ENCODE measurements at places on chromosomes 11 and 22.
A peak's percentile ranks its signal among the peaks of the same experiment; 100 is the strongest.

GRCh38 chr11:100928426-100928825, 201.2 kb downstream of the PGR start:
- no peak for DNase-seq

DNA sequence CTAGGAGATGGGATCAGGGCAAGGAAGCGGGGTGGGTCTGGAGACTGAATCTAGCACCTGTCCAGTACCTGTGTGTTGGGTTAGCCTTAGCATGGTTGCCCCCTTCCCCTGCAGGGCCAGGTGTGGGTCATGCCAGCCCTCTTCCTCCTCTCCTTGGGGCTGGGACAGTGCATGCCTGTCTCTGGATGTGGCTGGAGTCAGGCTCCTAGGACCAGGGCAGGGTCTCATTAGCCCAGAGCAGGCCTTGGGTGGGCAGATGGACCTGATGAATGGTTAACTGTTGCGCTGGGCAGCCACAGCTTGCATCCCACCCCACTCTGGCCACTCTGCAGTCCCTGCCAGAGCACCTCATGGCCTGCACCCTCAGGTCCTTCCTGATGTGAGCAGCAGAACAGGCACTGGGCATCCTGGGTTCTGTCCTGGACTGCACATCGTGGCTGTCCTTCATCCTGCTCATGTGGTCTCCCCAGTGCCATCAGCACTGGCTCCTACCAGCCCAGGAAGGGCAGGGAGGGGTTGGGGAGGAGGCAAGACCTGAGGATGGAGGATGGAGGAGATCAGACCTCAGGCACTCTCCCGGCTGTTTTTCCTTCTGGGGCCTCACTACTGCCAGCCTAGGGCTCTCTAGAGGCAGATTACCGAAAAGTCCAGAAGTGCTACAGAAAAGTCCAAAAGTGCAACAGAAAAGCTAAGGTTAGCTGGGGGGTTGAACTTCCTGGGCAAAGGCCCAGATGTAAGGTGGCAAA, 12.8 kb upstream of the CHRM1 start:
- no peak for DNase-seq

GRCh38 chr11:42552786-42553185, 759.0 kb upstream of the API5 start:
- no peak for DNase-seq

- no peak for DNase-seq
Measured at GRCh38 chr11:119258983-119259382, 52.8 kb downstream of the CBL start.

DNA sequence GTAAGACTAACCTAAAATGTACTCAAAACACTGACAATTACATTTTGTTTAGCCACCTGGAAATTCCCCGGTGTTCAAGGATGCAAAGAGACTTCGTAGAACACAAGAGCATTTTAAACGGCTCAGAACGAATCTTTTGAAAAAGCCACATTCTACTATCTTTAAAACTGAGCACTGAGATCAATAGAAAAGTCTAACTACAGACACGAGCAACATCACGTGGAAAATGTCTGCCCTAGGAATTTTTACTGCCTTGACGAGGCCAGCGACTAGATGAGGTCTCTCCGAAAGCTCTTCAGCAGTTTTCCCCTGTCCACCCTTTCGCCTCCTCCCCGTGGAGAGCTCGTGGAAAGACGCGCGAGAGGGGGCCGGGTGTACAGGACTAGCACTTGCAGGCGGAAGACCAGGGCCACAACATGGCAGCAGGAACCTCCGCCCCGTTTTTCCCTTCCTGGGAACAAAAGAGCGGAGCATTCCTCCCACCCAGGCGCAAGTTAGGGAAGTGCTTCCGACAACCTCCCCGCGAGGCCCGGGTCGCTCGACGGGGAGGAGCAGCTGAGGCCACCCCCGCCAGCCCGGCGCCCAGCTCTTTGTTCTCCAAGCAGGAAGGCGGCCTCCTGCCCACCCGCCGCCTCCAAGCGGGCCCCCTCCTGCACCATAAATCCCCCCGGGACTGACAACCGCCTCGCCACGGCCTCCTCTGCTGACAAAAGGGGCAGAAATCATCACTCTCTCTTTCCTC, 1.1 kb downstream of the EIF4G2 start:
- peak; percentile 32 for DNase-seq

- DNase-seq, result no peak
Measured at GRCh38 chr11:65516135-65516968, 8.5 kb upstream of the SCYL1 start.

GRCh38 chr22:41822317-41823057, 10.4 kb upstream of the SREBF2 start:
- DNase-seq, result peak; percentile 69

DNA sequence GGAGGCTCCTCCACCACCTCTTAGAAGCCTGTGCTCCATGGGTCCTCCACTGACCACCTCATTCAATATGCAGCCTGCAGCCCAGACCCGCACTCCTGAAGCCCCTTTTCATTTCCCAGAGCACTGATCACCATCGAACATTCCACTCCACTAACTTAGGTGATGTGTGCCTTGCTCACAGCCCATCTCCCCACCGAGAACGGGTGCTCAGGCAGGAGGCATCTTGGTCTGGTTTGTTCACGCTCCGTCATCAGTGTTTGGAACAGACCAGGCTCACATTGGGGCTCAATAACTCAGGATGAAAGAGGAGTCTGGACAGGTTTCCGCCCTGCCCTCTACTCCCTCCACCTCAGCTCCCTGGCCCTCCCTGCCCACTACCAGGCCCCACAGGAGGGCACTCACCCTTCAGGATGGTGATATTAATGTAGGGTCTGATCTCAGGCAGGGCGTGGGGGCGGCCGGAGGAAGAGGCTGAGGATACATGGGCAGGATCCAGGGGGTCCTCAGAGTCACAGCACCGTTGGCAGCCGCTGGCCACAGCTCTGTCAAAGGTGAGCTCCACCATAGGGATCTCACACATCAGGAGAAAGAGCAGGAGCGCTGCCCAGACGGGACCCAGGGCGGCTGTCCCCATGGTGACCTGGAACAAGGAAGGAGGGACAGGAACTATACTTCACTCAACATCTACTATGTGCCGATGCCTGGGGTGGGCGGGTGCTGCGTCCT, 3.1 kb downstream of the C1QTNF6 start:
- DNase-seq, result no peak

DNA sequence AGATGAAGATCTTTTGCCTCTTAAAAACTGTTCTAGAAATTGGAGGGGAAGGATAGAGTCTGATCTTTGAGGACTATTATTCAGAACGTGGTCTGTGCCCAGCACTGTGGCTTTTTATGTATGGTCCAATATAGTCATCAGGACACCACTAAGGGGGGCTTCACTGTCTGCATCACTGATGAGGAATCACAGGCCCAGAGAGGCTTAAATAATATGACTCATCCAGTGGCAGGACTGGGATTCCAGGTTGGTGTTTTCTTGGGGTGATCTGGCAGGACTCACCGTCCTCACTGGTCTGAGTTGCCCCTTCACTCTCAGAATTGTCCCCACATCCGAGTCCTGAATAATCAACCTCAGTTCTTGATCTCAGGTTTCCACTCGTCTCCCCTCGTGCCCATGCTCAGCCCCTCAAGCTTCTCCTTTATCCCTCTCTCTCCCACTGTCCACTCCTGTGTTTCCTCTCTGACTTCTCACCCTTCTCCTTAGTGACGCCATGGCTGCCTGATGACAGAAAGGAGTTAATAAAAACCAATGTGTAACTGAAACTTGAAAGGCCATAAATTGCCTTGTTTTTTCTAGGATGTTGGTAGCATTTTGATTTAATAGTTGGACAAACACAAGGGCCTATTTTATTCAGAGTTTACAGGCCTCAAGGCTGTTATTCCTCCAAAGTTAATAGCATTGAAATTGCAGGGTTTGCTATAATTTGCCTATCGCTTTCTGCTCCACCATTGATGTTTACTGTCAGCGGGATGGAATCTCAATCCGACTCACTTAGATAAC, 95.7 kb upstream of the NNMT start:
- no peak for DNase-seq

GRCh38 chr11:27319072-27319471, 43.9 kb downstream of the CCDC34 start:
- DNase-seq, result peak; percentile 71

DNA sequence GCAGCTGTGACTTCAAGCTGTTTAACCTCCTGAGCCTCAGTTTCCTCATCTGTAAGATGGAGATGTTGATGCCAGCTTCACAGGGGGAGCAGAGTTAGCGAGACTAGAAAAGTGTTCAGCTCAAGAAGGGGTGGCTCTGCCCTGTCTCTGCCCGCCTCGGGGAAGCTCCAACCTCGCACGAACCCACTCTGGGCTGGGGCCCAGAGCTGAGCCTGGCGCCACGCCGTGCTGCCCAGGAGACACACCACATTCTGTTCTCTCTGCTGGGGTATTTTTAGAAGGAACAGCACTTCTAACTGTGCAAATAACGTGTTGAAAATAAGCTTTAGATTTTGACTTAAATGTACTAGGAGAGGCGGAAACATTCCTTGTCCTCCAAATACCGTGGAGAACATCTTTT, 74.1 kb downstream of the PHF21B start:
- DNase-seq, result no peak

- DNase-seq, result no peak
Measured at GRCh38 chr22:36796552-36797175, 20.2 kb downstream of the PVALB start.

GRCh38 chr11:1367721-1368120, 22.0 kb upstream of the BRSK2 start:
- no peak for DNase-seq

DNA sequence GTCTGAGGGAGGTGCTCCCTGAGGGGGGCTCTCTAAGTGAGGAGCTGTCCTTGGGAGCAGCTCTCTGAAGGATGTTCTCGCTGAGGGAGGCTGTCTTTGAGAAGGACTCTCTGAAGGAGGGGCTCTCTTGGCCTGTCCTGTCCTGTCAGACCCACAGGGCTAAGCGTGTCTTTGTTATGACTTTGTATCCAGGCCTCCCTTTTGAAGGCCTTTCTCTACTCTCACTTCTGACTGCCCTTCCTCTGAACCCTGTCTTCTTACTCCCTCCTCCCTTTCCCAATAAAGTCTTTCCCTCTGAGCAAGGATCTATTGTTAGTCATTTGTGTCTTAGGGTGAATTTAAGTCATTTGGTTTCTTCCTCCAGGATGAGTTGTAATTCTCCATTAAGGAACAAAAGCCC, 330.1 kb upstream of the PLET1 start:
- no peak for DNase-seq

- no peak for DNase-seq
Measured at GRCh38 chr11:115580927-115581680, 76.9 kb upstream of the CADM1 start.

GRCh38 chr22:32236970-32237369, 18.2 kb downstream of the SLC5A4 start:
- DNase-seq, result no peak

DNA sequence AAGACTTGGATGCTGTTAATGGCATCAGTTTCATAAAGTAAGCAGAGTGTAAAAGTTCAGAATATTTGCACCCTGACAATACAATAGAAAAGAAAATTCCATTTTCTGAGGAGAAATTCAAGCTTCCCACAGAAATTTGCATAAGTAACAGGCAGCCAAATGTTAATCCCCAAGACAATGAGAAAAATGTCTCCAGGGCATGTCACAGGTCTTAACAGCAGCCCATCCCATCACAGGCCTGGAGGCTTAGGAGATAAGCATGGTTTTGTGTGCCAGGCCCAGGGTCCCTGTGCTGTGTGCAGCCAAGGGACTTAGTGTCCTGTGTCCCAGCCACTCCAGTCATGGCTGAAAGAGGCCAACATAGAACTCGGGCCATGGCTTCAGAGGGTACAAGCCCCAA, 347.6 kb downstream of the LUZP2 start:
- DNase-seq, result no peak

GRCh38 chr22:49205483-49205800, 622.2 kb downstream of the BRD1 start:
- no peak for DNase-seq

DNA sequence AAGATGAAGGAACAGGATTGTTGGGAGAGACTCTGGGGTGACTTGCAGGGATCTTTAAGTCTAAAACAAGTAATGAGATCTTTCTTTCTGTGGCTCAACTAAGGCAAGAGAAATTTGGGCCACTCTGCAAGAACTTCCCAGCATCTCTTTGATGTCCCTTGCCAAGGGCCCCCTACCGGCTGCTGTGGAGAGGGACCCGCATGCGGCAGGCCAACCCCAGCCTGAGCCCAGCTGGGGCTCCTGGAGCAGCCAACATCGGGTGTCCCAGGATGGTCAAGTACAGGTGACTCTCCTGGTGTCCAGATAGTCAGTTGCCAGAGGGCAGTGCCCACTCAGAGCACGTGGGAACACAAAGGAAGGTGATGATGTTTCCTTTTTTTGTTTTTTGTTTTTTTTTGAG, 363.2 kb downstream of the TBC1D22A start:
- DNase-seq, result no peak

DNA sequence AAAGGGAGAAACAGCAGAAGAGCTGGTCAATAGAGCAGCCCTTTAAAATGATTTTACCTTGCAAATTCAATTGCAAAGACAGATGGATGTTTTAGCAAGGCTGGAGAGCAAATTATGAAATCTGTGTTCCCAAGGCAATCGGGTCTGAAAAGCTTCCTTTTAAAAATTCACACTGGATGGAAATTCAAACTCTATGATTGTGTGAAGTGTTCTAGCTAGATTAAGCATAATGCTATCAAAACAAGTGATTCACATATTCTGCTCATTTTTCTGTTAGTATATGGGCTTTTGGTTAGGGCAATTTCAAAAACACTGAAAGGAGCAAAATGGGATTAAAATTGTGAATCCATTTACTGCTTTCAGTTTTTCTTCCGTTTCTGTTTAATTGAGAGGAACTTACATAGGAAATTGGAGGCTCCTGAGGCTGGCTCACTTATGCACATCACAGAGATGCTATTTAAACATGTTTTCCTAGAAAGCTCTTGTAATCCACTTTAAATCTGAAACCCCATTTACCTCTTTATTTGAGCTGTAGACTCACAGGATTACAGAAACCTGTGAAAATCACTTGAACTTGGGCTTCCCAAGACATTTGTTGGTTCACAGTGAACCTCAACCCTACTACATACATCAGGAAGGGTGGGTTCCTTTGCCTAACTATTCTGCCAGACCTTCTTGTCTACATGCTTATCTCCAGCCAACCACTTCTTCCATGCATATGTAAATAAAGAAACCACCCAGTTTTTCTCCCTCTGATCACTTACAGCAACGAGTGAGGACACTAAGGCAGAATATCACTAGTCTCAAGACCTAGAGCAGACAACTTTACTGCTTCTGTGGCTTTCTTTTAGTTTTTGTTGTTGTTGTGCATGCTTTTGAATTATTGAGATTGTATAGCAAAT, 201.9 kb upstream of the PITPNB start:
- no peak for DNase-seq

DNA sequence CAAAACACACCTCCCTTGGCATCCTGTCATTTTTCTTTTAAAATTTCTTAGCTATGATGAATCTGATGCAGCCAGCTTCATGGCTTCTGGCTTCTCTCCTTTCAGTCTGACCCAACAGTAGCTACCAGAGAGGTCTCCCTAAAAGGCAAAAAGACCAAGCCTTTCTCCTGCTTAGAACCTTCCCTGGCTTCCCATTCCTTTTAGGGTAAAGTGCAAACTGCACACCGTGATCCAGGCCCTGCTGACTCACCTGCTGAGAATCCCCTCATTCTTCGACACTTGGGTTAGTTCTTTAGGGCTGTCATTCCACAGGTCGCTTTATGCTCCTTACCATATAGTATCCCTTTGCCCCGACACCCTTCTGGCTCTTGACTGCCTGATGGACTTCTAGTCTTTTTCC, 362.4 kb downstream of the MIAT start:
- DNase-seq, result no peak

Data from GM10248 (cell line).